Suppressor macrophage treated with lipopolysaccharide for 1 hour (primary cell): ENCODE measurements at places on chromosomes 3 and 15.
A peak's percentile ranks its signal among the peaks of the same experiment; 100 is the strongest.

DNA sequence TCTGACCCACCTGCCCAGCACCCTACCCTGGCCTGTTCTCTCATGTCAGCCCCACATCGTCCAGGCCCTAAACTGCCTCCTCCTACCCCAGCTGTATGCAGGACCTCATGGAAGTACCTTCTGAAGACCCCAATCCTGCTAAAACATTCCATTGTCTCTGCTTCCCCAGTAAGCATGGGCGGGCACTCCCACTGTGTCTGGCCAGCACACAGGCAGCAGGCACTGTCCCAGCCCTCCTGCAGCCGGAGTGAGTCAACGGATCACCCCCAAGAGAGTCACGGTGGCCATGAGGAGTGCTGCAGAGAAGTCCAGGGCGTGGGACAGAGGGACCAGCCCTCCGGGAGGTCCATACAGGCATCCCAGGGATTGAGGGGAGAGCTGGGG is 36.4 kb upstream of the SLCO2A1 start:
- DNase-seq = no peak

- peak; percentile 50 for DNase-seq
Measured at GRCh38 chr3:8959668-8960067, 3.6 kb downstream of the RAD18 start.

DNA sequence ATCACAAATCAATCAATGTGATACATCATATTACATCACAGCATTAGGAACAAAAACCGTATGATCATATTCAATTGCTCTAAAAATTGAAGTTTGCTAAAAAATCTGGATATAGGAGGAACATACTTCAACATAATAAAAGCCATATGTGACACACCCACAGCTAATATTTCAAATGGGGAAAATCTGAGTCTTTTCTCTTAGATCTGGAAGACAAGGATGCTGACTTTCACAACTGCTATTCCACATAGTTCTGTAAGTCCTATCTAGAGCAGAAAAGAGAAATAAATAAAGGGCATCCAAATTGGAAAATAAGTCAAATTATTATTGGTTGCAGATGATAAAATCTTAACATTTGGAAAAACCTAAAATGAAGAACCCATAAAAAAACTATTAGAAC is 256.8 kb upstream of the SGO1 start:
- no peak for DNase-seq

DNA sequence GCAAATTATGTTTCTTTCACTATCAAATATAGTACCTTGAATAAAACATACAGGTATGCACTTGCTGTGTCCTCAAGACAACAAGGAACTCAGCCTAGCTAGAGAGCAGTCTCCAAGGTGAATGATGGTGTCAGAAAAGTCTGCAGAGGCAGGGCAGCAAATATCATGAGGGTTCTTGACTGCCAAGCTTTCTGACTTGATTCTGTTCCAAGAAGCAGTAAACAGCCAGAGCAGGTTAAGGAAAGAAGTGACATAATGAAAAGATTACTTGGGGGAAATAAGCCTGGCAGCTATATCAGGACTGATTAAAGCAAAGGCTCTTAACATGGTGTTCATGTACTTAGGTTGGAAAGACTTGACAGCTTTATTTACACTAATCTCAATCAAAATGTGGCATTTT is 192.2 kb upstream of the GADL1 start:
- DNase-seq = no peak

GRCh38 chr15:49441816-49442215 is 18.8 kb downstream of the FGF7 start:
- no peak for DNase-seq

- no peak for DNase-seq
Measured at GRCh38 chr15:93583968-93584367, 495.0 kb upstream of the RGMA start.

DNA sequence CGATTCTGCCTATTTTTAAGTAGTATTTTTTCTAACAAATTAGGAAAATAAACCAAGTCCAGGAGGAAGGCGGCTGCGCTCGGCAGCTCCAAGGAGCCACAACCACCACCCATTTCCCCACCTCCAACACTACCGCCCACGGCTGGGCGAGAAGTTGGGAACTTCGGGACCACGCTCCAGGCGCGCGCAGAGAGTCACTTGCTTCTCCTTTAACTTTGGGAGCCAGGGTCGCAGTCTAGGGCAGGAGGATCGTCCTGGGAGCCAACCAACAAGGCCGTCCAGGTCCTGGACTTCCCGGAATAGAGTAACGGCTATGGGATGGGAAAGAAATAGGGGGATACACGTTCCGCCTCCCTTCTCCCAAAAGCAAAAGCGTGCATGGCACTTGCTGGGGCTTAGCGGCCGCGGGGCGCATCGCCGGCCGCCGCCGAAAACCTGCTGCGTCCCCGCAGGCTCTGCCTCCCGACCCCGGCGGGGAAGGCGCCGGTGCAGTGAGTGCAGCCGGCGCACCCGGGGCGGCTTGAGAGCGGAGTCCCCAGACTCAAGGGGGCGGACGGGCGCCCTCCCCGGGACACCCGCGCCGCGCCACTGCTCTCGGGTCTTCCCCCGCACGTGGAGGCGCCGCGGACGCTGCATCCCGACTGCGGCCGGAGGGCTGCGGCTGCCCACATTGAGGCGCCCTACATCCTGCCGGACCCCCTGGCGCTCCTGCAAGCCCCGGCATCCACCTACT is 699 bp downstream of the MEGF11 start:
- peak; percentile 32 for DNase-seq

DNA sequence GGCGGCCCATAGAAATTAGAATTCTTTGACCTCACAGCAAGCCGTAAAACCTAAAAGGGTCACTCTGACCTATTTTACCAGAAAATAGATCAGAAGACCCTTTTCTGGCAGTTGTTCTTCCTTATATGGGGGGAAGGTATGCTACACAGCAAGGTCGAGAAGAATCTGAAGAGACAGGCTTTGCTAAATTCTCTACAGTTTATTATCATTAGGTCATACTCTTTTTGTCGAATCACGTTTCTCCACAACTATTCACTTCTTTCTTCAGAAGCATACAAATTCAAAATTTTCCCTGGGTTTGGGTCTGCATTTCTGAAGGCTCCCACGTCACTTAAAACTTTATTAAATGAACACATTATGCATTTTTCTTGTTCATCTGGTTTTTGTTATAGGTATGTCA is 229.5 kb upstream of the GRM7 start:
- no peak for DNase-seq

DNA sequence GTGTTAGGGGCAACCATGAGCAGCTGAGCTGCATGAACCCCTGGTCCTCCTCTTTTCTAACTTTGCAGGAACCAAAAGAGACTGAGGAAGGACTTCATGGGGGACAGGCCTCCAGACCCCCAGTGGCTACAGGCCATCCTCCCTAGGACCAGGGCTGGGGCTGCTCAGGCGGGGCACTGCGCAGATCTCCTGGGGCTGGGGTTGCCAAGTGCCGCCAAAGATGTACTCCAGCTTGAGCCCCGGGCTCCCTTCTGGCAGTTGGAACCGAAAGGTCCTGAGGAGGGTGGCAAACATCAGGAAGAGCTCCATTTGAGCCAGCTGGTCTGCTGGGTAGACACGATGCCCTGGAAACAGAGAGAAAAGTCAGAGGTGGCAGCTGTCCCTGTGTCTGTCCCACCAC is 11.1 kb upstream of the PARL start:
- DNase-seq = no peak

DNA sequence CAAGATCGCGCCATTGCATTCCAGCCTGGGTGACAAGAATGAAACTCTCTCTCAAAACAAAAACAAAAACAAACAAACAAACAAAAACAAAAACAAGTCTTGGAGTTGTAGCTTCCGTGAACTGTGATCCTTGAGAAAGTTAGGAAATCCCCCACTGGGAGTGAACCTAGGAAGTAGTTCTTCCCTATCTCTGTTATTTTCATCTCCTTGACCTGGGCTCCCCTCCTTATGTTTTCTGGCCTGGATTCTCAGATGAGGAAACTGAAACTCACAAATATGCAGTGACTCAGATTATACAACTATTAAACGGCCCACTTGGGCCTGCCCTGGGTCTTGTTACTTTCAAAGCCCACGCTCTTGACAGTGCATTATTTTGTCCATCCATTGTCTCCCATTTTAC is 29.7 kb downstream of the SAXO2 start:
- peak; percentile 61 for DNase-seq

- no peak for DNase-seq
Measured at GRCh38 chr3:72340476-72341379, 507.5 kb downstream of the SHQ1 start.

DNA sequence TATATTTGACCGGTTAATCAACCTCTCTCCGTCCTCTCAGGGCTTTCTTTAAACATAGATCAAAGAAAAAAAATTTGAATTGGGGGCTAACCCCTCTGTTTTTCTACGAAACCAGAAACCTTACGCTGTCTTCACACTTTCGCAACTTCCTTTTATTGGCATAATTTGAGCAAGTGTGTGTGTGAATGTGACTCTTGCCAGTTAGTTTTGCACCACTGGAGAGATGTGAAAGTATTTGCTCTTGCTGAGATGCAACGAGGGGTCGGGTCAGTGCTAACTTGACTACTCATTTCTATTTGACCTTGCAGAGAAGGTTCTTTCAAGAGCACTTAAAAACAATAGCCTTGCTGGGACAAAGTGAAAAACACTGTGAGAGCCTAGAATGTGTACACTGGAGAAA is 81.2 kb downstream of the FAM43A start:
- peak; percentile 46 for DNase-seq

- no peak for DNase-seq
Measured at GRCh38 chr3:176799675-176800074, 397.6 kb downstream of the TBL1XR1 start.

- DNase-seq = no peak
Measured at GRCh38 chr3:114841515-114841914, 305.6 kb downstream of the ZBTB20 start.

DNA sequence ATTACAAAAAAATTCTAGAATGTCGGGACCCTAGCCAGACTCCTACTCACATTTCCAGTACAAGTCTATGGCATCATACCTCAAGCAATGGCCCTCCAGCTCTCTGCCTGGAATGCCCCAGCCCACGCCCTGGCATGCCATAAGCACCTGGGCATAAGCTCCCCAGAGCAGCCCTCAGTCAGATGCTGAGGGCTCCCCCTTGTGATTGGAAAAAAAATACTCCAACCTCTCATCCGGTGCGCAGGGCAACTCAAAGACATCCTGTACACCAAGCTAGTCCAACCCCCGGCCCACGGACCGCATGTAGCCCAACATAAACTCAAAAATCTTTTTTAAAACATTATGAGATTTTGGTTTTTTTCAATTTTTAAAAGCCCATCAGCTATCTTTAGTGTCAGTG is 115.4 kb downstream of the NEK10 start:
- DNase-seq = no peak

DNA sequence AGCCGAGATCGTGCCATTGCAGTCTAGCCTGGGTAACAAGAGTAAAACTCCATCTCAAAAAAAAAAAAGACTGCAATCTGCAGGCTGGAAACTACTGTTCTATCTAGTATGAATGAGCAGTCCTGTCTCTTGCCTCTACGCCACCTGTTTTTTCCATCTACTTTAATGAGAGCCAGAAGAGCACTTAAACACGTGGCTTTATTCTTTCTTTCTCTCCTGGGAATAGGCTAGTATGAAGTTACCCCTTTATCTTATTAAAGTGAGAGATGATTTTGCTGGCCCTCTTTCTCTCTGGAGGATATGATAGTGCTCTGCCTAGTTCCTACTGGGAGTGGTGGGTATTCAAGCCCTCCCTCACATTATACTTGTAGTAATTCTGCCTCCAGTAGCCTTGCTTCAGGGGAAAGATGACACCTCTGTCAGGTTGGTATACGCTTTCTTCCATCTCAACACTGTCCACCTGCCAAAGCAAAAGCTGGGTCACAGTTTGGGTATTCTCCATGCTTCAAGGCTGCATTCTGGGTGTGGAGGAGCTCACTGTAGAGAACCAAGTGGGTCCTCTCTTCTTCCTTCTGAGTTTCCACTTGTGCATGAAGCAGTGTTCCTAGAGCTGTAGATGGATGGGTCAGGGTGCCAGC is 17.8 kb downstream of the MAPKBP1 start:
- no peak for DNase-seq

- DNase-seq = peak; percentile 31
Measured at GRCh38 chr3:18847583-18848197, 300.6 kb upstream of the KCNH8 start.

- peak; percentile 59 for DNase-seq
Measured at GRCh38 chr3:31253782-31254181, 278.9 kb upstream of the STT3B start.
